CD4-positive, alpha-beta T cell treated with Interleukin-12 subunit alpha and Interleukin-12 subunit beta, for 1 hour (primary cell): ENCODE measurements at places on chromosomes 12 and 14.

DNA sequence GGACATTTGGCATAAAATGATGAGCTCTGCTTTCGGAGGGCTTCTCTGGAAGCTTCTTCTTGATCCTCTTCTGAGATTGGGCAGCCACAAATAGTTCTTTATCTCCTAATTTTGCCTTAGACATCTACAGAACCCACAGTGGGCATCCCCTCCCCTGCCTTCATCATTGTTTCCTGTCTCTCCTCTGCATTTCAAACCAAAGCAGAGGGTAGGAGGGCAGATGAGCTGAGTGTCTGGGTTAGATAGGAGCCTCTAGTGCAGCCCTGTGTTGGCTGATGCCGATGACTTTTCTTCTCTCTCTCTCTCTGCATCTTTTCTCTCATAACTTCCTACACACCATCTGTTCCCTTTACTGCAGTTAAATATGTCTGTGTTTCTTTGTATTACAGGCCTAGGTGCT is 8.5 kb upstream of the IL26 start:
- no peak for DNase-seq

GRCh38 chr14:35576856-35577255 is 42.9 kb downstream of the INSM2 start:
- DNase-seq: no peak

DNA sequence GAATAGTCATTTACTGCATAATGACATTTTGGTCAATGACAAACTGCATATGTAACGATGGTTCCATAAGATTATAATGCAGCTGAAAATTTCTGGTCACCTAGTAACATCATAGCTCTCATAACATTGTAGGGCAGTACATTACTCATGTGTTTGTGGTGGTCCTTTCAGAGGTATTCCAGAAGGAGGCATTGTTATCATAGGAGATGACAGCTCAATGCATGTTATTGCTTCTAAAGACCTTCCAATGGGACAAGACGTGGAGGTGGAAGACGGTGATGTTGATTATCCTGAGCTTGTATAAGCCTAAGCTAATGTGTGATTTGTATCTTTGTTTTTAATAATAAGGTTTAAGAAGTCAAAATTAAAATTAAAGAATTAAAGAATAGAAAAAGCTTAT is 43.8 kb upstream of the TSPAN11 start:
- DNase-seq: no peak

DNA sequence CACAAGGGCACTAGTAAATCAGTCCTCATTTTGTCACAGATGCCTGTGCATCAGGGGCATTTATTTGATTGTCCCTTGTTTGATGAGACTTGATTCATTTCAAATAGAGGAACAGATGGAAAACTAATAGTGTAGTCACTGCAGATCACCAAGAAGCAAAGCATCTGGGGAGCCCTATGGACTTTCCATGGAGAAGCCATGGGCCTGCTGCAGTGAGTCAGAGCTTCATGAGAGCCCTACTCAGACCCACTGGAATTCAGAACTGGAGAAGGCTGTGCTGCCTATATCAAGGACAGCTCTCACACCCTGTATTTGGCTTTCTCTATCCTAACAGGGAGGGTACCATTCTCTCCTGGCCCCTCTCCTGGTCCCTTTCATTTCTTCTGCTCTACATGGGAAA is 126.2 kb downstream of the GRIP1 start:
- no peak for DNase-seq
